NCI-H2171 (cell line): ENCODE measurements at places on chromosomes 2 and 18.

DNA sequence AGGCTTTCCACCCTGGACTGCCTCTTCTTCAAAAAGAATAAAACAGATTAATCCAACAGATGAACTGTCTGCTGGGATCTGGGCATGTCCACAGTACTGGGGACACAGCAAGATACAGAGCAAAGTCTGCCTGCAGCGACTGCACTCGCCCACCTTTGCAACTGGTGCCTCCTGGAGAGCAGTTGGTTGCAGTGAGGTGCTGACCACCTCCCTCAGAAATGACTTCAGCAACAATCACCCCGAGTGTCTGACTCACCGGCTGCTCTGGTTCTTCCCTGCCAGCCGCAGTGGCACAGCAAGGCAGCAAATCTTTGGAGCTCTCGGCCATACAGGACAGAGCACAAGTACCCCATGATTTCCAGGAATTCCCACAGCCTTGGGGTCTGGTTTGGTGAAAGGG lies 179.7 kb downstream of the ANAPC1 start:
- no peak for DNase-seq

DNA sequence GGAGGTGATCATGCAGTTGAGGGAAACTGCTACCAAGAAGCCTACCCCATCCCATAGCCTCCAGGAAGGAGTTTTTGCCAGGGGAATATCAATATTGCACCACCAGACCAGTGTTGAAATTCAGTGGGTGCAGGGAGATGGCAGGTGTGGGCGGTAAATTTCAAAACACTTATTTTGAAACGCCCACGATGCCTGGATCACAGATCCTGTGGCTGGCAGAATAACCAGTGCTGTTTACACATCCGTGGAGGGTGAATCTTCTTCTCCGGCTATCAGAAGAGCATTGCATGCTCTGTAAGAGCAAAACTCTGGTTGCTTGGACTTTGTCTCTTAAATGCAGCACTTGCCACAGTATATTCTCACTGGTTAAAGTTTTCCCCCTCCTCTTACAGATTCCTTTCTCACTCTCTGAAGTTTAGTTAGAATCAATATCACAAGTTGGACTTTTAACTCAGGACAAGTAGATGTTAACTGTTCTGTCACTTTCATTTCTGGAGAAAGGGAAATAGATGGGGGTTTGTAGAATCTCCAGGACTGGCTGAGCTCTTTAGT lies 70.5 kb upstream of the ZCCHC2 start:
- no peak for DNase-seq

DNA sequence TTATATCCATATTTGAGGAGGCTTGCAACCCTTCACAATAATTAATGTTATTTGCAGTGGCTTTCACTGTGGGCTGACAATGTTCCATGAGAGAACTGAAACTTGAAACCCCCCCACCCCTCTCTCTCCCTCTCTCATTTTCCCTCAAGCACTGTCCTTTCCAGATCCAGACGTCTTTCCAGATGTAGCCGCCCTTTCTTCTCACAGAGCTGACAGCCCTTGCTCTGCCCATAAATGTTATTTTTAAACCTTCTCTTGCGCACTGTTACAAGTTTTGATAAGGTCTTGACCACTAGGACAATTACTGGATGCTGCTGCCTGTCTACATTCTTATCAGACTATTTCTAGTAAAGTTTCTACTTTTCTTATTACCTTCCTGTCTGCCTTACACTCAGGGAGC lies 91.4 kb upstream of the LINC00305 start:
- no peak for DNase-seq

DNA sequence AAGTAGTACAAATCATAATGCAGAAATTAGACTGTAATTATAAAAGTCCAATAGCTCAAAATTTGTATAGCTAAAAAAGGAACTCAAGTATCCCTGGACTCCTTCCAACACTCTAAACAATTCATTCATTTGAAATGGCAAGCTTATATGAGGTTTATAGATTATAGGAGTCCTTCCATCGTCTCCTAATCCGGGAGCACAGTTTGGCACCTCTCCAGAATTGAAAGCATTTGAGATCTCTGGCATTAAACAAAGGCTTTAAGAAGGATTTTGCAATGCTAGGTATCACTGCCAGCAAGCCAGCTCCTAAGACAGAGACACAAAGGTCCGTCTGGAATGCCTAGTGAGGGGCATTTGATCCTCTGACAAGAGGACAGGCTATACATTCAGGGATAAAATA lies 90.9 kb downstream of the ACVR1 start:
- DNase-seq: no peak

DNA sequence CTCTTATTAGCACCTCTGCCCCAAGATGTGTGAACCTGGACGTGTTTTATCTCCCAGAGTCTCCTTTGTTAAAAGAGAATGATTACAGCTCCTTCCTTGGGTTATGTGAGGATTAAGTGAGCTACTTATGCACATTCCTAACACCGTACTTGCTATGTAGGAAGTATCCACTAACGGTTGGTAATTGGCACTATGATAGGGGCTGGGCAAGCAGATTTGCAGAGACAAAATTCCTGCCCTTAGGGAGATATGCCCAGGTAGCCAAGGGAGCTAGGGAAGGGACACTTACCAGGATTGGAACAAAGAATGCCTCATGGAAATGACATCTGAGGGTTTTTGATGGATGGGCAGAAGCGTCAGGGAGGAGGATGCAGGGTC lies 11.5 kb upstream of the ALPK2 start:
- no peak for DNase-seq

DNA sequence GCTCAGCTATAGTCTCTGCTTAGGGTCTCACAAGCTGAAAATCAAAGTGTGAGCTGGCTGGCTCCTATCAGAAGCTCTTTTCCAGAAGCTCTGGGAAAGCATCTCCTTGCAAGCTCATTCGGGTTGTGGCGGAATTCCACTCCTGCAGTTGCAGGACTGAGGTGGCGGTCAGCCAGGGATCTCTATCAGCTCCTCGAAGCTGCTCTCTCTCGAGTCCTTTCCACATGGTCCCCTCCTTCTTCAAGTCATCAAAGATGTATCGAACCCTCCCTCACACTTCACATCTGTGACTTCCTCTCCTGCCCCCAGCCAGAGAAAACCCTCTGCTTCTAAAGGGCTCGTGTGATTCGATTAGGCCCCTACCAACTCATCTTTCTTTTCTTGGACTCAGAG lies 141.7 kb downstream of the ZFP36L2 start:
- no peak for DNase-seq

GRCh38 chr18:76979111-76979751 lies 153.4 kb downstream of the MBP start:
- no peak for DNase-seq

- no peak for DNase-seq
Observed at GRCh38 chr2:109065391-109065734, 63.6 kb upstream of the SH3RF3 start.

DNA sequence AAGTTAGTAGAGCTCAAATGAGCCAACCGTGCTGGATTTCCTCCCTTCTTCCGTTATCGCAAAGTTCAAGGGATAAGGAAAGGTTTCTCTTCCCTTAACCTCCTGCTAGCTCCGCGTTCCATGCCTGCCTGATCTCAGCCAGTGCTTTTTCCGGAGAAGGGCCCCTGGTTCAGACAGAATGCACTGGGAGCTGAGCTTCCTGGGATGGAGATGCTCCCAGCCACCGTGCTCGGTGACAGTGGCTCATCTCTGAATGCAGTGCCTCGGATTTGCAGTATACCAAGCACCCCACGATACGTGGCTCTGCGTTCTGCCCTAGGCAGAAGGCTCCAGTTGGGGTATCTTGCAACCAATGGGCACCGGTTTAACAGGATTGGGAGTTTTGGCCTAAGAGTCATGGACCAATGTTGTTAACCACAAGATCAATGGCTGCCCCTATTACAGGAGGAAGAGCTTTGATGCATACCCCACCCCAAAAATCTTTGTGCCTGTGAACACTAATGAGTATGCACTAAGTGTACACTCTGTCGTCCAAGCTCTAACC lies 876 bp downstream of the CNTNAP5 start:
- DNase-seq: peak; percentile 8
